GM13976 (cell line): ENCODE measurements at places on chromosomes 3 and 15.

GRCh38 chr3:60266444-60266843 is 984.8 kb downstream of the FHIT start:
- no peak for DNase-seq

GRCh38 chr15:84643838-84644237 is 10.2 kb downstream of the WDR73 start:
- no peak for DNase-seq

GRCh38 chr3:106018929-106019550 is 150.2 kb upstream of the CBLB start:
- no peak for DNase-seq

- no peak for DNase-seq
Measured at GRCh38 chr15:80485370-80486164, 81.4 kb downstream of the ARNT2 start.

GRCh38 chr3:127180859-127181258 is 12.1 kb upstream of the PRR23E start:
- DNase-seq: peak; percentile 4

- no peak for DNase-seq
Measured at GRCh38 chr3:38782148-38782547, 33.9 kb downstream of the SCN10A start.

DNA sequence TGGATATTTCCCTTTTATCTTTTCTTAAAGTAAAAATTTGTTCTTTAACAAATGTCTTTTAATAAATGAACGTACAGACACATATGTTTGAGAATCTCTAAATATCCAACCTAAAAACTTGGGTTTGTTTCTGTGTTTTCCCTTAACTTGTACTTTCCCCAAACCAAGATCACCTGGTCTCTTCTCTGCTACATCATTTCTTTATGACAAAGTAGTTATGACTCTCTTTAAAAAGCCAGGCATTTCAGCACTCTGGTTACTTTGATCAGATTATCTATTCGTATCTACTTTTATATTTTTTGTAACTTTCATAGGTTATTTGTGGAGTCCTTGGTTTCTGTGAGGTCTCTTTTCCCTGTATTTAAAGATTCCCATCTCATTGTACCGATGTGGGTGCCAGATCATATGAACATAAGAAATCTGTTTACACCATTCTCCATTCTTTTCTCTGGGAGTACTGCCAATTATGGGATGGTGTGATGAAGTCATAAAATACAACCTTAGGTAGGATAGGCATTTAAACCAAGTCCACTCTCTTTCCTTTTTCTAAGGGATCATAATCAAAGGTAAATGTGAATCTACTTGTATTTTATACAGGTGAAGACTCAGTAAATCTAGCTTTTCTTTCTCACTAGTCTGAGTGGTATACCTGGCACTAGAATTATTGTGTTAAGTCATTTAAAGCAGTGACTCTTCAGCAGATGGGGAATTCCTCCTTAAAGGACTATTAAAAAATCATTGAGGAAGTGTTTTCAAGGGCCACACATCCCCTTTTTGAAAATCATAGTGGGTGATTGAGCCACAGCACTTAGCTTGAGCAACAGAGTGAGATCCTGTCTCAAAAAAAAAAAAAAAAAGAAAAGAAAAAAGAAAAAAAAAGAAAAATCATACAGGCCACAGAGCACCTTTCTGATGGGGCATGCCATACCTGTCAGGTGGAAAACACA is 12.4 kb upstream of the NFKBIZ start:
- no peak for DNase-seq

- no peak for DNase-seq
Measured at GRCh38 chr3:45692866-45693265, 3.7 kb downstream of the SACM1L start.

- DNase-seq: no peak
Measured at GRCh38 chr3:71389191-71389590, 194.3 kb downstream of the FOXP1 start.

DNA sequence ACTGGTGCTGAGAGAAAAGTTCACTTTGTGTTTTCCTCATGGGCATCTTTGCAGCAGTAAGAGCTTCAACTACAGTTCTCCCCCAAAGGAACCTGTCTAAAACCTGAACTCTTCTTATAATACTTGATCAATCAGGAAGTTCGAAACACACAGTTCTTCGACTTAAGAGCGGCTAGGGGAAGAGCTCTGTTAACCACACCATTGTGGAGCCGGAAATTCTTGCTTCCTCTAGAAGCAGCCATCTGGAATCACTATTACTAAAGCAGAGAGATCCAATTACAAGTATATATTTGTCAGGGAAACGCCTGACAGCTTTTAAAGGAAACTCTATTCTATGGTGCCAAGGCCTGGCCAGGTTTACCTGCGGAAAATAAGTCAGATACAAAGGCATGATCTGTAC is 337.3 kb upstream of the CBLB start:
- DNase-seq: peak; percentile 15

DNA sequence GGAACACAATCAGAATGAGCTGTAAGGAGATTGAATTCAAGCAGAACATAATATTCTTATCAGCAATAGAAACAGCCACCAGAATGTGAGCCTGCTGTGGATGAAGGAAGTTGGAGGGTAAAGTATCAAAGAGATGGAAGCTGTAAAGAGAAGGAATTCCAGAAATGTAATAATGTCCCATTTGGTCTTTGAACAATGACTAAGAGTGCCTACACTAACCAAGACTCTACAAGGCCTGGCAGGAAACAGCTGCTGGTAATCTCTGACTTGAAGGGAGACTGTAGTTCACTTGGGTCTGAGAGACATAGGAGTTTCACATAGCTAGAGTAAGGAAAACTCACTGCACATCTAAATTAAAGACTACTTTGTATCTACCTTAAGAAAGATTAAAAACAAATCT is 1176.0 kb upstream of the ALCAM start:
- DNase-seq: no peak

DNA sequence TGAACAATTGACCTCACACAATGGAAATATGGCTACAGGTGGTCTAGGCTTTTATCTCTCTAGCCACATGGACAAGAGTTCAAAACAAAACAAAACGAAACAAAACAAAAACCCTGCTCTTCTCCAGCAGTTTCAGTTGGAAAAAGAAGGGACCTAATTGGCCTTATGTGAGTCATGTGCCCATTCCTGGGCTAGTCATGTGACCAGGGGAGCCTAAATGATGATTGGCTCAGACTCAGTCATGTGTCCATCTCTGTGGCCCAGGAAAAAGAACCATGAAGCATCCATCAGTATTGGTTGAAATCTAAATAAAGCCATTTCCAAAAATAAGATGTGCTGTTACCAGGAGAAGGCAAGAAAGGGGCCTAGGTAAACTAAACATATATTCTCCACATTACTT is 96.8 kb downstream of the ANXA2 start:
- no peak for DNase-seq

DNA sequence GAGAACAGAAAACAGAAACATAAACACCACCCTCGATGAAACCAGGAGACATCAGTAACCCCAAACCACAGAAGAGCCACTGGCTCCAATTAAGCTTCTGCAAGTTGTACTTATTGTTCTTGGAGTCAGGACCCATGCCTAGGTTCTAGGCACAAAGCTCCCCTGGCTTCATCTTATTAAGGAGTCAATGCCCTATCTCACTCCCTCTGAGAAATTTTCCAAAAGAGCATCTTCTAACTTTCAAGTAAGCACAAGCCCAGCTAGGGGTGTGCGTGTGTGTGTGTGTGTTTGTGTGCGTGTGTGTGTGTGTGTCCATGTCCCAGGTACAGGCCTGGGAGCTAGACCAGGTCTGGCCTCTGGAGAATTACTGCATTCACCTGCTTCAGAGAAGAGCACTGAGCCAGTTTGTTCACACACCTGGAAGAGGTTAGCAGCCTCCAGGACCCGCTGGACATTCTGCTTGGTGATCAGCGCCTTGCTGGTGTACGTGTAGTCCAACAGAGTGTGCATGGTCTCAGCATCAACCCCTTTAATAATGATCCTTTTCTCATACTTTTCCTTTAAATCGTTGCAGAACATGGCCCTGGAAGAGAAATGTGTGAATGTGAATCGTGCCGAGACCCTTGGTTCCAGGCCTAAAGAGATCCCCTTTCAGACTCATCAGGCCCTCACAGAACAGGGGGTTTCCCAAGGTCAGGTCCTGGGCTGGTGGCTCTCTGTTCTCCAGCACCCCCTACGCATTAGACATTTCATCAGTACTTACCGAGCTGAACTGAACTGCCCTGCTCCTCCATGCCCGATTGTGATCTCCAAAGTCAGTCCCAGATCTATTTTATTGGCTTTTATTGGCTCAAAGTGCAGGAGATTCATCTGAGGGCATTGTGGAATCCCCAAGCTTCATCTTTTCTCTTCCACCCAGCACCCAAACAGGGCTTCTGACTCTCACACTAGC is 27.8 kb downstream of the KLHL6 start:
- DNase-seq: peak; percentile 65

DNA sequence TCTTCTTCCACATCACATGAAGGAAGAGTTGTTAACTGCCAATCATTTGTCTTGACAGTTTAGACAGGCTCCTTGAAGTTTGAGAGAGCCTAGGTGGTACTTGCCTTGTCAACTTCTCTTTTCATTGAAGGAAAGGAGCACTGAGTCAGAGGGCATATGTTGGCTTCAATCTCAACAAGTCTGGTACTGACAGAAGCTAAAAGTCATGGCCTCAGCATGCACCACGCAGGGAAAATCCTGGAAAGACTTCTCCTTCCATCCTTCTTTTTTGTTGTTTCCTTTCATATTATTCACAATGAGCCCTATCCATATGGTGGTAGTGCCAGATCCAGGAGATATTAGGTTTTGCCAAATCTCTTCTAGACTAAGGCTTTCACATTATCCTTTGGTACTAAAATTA is 1272.5 kb downstream of the ROBO1 start:
- no peak for DNase-seq

- no peak for DNase-seq
Measured at GRCh38 chr15:65292938-65293518, 2.8 kb upstream of the RNU5A-1 start.

- no peak for DNase-seq
Measured at GRCh38 chr3:86989006-86989405, 1.9 kb downstream of the VGLL3 start.

GRCh38 chr3:108036984-108037741 is 53.7 kb downstream of the CD47 start:
- DNase-seq: peak; percentile 37

- no peak for DNase-seq
Measured at GRCh38 chr15:78007964-78008886, 69.3 kb downstream of the TBC1D2B start.

GRCh38 chr15:83762367-83762766 is 108.4 kb downstream of the ADAMTSL3 start:
- no peak for DNase-seq

GRCh38 chr15:74962671-74963070 is 6.1 kb upstream of the RPP25 start:
- no peak for DNase-seq

DNA sequence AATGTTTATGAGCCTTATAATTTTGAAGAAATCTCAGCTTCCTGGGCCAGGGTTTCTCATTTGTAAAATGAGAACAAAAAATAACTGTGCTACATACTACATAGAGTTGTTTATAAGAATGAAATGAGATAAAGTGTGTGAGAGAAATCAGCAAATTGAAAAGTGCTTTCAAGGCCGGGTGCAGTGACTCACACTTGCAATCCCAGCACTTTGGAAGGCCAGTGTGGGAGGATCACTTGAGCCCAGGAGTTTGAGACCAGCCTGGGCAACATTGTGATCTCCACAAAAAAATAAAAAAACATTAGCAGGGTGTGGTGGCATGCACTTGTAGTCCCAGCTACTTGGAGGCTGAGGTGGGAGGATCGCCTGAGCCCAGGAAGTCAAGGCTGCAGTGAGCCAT is 22.4 kb downstream of the FOXB1 start:
- DNase-seq: no peak

GRCh38 chr3:42149532-42149931 is 58.4 kb downstream of the TRAK1 start:
- DNase-seq: no peak

DNA sequence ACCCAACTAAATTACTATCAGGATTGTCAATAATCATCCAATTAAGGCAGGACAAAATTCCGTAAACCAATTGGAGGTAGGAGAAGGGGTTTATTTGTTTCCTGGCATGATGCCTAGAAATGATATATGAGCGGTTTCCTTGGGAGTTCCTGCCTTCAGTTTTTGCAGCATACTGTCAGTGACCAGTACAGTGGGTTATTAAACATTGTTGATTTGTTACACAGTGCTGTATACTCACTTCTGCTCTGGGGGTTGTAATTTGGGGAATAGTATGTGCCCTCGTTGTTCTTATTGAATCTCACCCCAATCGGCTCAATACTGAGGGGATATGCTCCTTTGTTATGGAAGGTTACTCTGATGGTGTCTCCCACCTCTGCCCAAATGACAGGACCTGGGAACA is 22.2 kb downstream of the CP start:
- DNase-seq: no peak

DNA sequence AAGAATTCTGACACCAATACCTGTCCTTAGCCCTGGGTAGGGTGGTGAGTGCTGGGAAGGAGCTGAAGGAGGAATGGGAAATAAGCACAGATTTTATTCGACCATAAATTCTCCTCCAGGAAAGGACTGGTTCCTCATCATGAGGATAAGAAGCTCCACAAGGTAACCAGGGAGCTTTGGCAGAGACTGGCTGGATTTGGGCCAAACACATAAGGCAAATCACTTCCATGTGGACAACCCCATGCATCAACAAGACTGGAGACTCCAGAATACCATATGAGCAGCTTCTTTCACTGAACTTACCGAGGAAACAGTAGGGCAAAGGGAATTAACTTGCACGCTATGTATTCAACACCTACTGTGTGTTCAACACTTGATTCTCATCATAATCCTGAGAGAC is 312.5 kb downstream of the NTRK3 start:
- no peak for DNase-seq

DNA sequence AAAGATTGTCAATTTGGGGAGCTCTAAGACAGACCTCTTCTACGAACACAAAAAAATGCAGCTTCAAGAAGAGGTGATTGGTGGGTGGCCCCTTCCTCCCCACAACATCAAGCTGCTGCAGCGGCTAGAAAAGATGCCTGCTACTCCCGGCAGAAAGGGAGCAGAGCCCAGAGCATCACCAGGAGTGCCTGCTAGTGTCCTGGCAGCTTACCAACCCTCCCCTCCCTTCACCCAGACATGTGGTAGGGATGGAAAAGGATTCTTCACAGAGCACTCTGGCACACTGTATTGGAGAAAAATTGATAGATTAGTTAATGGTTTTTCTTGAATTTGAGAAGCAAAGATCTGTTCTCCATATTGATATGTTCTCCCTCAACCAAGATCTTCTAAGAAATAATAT is 10.8 kb downstream of the IP6K1 start:
- DNase-seq: no peak

GRCh38 chr3:148943506-148944205 is 47.7 kb upstream of the GYG1 start:
- DNase-seq: peak; percentile 73

GRCh38 chr3:77871436-77871835 is 831.5 kb downstream of the ROBO2 start:
- DNase-seq: no peak
